IMR-90 (cell line): ENCODE measurements at places on chromosomes 7 and 10. TPM values are rescaled to one million over a fixed set of nuclear protein-coding genes. Genes with fewer than 3 reads are reported as not detected.

Gene VWDE
- 0.18 and 0.28 TPM in 2 replicates for total RNA-seq

DNA sequence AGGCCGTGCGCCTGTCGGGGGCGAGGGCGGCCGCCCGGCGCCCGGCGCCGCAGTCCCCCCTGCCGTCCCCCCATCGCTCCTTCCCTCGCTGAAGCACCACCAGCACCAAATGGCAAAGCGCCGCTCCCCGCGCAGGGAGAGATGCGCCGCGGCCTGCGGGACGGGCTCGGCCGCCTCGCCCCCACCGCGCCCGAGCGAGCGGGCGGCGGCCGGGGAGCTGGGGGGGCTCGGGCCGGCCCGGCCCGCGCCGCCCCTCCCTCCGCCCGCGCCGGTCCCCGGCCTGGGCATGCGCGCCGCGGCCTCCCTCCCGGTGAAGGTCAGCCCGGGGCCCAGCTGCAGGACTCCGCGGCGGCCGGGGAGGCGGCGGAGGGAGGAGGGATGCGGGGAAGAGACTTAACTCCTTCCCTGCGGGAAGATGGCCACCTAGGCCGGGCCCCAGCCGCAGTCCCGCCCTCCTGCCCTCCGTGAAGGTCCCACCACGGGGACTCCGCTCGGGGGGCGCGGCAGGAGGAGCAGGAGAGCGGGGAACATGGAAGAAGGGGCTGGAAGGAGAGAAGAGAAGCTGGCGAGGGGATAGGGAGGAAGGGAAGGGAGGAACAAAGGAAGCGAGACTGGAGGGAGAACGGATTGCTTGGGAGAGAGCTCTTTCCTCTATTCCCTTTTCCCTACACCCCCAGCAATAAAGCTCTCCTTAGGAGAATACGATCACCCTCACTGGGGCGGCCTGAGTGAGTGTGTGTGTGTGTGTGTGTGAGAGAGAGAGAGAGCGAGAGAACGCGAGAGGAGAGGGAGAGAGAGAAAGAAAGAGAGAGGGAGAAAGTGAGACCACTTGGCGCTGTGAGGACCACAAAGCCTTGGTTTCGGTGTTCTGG lies 3.4 kb upstream of the SMARCD3 start:
- peak; percentile 69 for DNase-seq

Gene EIF4EBP2
- 15.6 and 20.8 TPM in 2 replicates for total RNA-seq

GRCh38 chr7:120964088-120964487 lies 13.5 kb downstream of the ING3 start:
- DNase-seq, result no peak

GRCh38 chr10:113959383-113959760 lies 84.3 kb upstream of the ADRB1 start:
- DNase-seq, result no peak

- DNase-seq, result no peak
These were observed 5.1 kb upstream of the WNT16 start for GRCh38 chr7:121323515-121324302.

Gene MMRN2
- 0.56 and 1.8 TPM in 2 replicates for total RNA-seq

GRCh38 chr7:108529341-108529740 lies 3.4 kb upstream of the PNPLA8 start:
- no peak for DNase-seq

DNA sequence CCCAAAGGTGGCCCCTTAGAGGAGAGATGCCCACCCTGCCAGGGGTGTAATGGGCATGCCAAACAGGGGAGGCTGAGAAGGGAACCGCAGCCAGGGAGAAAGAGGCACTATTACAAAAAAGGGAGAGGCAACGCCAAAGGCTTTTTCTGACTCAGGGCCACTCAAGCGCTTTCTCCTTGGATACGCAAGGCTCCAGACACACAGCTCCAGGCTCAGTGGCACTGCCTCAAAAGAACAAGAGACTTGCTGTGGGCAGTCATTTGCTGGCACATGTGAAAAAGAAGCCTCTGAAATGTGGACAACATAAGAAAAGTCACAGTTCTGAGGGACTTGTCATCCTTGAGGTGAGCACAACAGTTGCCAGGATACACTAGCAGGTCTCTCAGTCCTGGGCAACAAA lies 128.4 kb downstream of the DGKI start:
- DNase-seq, result no peak

DNA sequence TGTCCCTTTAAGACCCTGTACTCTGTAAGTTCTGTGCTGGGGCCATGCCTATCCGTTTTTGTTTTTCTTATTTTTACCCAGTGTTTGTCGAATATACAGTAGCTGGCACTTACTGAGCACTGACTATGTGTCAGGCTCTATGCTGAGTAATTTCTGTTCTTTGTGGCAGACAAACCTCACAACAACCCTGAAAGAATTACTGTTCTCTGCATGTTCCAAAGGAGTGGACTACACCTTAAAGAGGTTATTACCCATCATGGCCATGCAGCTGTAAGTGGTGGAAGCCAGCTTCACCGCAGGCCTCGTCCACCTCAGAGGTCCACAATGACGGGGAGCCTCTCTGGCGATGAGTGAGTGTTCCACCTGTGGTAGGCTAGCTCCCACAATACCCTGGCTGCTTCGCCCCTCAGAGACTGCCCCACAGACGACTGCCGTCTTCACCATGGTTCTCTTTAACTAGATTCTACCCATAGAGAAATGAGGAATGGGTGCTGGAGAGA lies 30.1 kb upstream of the RBM20 start:
- DNase-seq, result no peak

GRCh38 chr7:30231271-30231670 lies 53.1 kb upstream of the ZNRF2 start:
- no peak for DNase-seq
